ENCODE measurements at places on chromosomes 11 and 22.

- DNase-seq = no peak
Measured at GRCh38 chr11:116579031-116579653, 193.6 kb downstream of the BUD13 start.

DNA sequence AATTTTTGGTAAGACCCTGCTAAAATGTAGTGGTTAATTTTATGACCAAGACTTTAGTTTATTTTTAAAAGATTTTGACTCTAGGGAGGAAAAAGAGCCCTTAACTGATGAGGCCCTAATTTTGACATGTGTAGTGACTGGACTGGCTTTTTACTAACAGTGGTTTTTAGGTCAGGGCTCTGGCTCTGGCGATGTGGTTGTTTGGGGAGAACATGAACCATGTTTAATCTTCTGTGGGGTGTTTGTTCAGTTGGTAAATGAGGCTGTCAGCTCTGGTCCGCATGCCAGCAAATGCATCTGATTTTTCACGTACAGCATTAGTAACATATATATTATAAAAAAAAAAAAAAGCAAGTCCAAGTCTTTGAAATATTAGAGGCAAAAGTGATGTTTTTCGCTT, 104.3 kb downstream of the EXT2 start:
- no peak for DNase-seq

DNA sequence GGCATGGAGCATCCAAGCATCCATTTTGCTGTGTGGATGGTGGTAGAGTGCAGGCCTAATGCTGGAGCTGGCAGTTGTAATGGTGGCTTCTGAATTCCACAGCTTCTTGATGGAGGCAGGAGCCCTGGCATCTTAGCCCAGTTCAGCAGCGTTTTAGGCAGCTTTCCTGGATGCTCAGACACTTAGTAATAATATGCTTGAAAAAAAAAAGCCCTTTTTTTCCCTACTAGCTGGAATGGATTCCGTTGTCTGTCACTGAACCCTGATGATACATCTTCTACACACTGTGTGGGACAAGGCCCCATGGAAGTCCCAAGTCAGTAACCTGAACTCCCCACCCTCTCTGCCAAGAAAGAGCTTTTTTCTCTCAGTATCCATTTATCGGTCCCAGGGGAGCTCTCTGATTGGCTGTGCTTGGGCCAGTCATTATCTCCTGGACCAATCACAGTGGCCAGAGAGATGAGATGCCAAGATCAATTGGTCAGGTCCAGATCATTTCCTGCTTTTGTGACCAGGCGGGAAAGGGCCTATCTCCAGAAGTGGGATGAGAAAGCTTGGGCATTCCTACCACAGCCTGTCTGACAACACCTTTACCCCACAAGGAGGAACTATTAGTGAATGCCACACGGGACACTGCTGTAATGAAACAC, 34.2 kb downstream of the MCM5 start:
- no peak for DNase-seq

GRCh38 chr11:27372164-27372563, 9.1 kb upstream of the CCDC34 start:
- no peak for DNase-seq

GRCh38 chr11:1942558-1943260, 4.4 kb upstream of the MRPL23 start:
- no peak for DNase-seq

DNA sequence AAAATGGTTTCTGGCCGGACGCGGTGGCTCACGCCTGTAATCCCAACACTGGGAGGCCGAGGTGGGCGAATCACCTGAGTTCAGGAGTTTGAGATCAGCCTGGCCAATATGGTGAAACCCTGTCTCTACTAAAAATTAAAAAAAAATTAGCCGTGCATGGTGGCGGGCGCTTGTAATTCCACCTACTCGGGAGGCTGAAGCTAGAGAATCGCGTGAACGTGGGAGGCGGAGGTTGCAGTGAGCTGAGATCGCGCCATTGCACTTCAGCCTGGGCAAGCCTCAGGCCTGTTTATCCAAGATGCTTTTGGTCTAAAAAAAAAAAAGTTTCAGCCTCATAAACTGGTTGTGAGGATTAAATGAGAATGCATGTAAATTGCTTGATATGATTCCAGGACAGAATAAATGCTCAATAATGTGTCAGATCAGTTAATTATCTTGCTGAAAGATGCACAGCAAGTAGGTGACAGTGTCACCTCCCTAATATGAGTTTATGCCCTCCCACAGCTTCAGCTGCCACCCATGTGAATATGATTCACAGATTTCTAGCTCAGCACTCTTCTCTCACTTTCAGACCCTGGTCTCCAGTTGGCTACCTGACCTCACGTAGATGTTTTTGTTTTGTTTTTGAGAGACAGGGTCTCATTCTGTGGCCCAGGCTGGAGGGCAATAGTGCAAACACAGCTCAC, 1.1 kb upstream of the ALG8 start:
- DNase-seq = no peak

GRCh38 chr11:73350908-73351636, 25.1 kb upstream of the RELT start:
- DNase-seq = peak; percentile 24

DNA sequence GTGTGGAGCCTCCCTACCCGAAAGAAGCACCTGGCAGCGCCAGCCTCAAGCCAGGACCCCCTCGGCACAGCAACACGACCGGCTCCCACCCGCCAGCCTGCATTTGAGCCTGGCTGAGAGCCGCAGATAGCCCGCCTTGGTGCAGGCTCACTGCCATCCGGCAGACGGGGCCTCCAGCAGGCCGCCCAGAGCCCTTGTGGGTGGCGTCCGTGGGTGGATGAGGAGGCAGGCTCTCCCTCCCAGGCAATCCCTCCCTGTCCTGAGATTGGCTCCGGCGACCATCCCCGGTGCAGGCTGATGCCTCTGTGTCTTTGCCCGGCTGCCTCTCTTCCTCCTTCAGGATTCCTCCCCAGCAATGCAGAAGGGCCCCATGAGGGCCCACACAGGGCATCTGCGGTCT, 1527.9 kb downstream of the BRD1 start:
- no peak for DNase-seq

DNA sequence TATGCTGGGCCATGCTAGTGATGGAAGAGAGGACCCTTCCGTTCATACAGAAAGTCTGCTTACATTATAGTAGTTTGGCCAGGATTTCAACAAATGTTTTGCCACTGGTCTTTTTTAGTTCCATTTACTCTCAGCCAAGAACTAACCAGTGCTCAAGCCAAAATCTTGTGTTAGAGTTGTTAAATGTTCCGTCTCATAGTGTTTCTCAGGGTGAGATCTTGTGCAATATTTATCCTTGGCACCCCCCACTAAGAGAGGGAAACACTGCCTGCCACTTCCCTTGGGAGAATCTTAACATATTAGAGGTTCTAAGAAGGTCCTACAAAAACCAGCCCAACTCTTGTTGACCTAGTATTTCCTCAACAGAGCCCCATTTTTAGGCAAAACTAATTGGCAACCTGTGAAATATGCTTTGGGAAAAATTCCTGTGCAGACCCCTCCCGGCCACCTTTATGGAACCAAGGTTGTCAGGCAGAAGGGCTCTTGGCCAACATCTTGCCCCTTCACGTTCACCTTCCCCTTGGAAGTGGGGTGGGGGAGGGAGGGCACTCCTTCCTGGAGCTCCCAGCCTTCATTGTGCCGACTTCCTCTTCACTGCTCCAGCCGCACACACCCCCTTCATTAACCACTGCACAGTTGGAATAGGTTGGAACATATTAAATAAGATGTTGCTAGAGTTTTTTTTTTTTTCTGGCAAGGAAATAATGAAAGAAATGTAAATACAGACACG, 173.2 kb upstream of the SORL1-AS1 start:
- no peak for DNase-seq

DNA sequence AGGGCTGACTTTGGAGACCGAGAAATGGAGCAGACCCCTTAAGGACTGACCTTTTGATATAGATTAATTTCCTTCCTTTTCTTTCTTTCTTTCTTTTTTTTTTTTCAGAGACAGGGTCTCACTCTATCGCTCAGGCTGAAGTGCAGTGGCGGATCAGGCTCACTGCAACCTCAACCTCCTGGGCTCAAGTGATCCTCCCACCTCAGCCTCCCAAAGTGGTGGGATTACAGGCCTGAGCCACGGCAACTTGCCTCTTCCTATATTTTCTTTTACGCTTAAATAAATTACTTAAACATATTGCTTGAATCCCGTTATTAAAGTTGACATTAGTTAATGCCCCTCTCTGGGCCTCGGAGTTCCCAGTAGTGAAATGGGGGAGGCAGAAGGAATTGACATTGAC, 350 bp upstream of the KCTD14 start:
- DNase-seq = no peak

DNA sequence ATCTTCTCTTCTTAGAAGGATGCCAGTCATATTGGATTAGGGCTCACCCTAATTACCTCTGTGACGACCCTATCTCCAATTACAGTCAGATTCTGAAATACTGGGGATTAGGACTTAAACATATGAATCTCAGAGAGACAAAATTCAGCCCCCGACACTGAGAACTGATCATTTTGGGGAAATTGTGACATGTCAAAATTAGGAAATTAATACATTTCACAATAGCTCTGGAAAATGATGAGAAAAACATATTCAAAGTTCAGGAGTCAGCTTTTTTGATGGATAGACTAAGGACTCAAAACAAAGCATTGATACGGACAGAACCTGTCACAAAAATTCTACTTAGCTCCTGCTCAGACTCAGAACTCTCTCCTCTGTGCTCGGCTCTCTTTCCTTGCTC, 40.8 kb downstream of the COMMD9 start:
- DNase-seq = no peak

DNA sequence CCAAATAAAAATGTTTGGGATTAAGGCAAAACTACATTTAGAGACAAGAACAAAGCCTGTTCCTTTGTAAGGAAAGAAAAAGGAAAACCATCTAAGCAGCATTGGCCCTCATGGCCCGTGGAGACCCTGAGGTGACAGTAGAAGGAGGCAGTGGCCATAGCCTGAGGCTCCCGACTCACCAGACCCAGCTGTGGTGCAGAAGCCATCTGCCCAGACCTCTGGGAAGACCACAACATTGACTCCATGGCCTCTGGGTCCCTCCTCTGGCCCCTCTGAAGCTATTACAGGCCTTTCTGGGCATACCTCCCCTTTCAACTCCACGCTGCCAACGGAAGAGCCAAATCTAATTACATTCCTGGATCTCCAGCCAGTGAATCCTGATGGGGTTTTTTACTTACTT, 6.4 kb downstream of the PRAME start:
- DNase-seq = no peak

GRCh38 chr11:111937461-111937769, 272 bp downstream of the DIXDC1 start:
- no peak for DNase-seq

- DNase-seq = no peak
Measured at GRCh38 chr11:126049159-126049558, 13.5 kb downstream of the CDON start.

DNA sequence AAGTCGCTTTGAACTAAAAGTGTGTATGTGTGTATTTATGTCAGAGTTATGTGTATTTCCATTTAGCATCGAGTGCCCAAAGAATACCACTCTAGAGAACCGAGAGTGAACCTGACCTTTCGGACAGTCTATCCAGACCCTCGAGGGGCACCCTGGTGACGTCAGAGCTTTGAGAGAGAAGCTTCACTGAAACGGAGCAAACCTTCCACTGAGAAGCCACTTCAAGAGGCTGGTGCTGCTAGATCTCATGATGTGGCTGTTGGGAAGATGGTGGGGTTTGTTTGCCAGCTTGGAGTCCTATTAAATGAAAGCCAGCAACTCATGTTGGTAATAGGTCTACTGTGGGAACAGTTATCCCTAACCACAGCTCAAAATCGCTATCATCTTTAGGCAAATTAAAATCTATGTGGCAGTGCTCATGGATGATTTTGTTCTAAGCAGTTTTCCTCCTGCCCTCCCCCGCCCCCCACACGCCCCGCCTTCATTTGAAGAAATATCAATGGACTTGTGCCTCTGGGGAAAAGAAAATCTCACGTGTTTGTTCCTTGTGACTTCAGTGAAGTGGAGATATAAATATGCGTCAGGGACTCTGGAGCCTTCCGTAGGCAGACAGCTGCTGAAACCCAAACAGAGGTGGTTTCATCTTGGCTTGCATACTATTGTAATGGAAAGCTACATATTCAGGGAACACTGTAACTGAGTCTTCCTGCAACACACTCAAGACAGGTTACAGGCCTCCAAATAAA, 22.4 kb upstream of the C11orf96 start:
- DNase-seq = no peak

DNA sequence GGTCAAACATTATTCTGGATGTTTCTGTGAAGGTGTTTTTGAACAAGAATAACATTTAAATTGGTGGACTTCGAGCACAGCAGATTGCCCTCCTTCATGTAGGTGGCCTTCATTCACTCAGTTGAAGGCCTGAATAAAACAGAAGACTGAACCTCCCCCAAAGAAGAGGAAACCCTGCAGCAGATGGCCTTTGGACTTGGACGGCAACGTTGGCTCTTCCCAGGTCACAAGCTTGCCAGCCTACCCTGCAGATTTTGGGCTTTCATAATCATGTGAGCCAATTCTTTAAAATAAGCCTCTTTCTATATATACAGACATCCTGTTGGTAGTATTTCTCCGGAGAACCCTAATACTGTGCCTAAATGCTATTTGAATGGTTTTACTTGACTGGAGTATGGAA, 432.2 kb upstream of the NARS2 start:
- no peak for DNase-seq

GRCh38 chr11:2122222-2122906, 16.8 kb downstream of the IGF2 start:
- no peak for DNase-seq

- no peak for DNase-seq
Measured at GRCh38 chr11:18011633-18012032, 1.2 kb downstream of the SERGEF start.

DNA sequence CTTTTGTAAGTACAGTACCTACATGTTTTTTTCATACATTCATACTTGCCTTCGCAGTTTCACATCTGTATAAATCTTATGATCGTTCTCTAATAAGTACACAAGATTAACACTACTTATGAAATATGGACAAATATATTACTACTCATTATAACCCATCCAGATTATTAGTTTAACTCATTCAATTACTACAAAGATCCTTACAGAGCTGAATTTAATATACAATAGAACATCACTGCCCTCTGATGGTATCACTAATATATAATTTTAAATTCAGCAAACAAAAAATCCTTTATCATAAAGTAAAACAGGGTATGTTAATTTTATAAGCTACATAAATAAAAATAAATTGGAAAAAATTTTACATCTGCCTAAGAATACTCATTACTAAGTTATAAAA, 7.4 kb downstream of the SVIP start:
- DNase-seq = no peak

GRCh38 chr11:60345489-60345888, 18.4 kb downstream of the MS4A6E start:
- DNase-seq = no peak

- DNase-seq = no peak
Measured at GRCh38 chr11:34313099-34313517, 44.7 kb downstream of the ABTB2 start.
